GM04503 (cell line): ENCODE measurements at places on chromosomes 4 and X.

GRCh38 chrX:48794340-48794910 lies 7.4 kb upstream of the HDAC6 start:
- DNase-seq = no peak

DNA sequence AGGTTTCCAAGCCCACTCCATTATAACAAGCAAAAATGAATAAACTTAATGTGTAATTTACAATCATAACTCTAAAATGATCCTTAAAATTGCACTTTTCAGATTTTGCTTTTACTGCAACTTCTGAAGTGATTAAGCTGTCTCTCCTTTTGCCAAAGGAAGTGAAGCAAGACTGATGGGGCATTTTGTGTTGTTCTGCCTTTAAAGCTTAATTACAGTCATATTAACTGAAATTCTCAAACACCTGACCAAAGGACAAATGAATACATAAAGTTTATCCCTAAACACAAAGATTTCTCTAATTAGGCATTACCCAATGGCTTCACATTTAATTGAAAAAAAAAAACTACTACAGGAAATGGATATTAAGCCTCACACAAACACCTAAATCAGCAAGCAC lies 101.8 kb downstream of the ATP11C start:
- no peak for DNase-seq

GRCh38 chrX:47539860-47540259 lies 21.1 kb upstream of the ARAF start:
- no peak for DNase-seq

DNA sequence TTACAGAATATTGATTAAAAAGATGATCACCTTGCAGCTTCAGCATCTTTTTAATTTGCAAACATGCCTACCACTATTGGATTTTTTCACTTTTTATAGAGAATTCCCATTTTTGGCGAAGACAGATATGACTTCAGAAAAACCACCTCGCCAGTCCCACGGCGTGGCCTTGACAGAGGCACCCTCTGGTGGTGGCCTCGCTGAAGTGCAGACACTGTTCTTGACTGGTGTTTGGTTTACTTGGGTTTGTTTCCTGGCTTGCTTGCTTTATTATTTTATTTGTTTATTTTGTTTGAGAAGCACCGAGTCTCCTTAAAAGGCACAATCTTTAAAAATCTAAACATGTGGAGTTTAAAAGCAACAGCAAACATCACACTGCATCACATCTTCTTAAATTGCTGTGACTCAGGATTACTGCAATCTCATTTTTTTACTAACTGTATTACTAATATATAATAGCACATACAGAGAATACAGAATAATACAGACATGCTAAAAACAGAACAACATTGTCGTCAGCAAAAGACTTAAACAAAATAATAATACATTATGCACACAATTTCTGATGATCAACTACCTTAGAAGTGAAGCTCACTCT lies 13.1 kb upstream of the AMTN start:
- DNase-seq = no peak

DNA sequence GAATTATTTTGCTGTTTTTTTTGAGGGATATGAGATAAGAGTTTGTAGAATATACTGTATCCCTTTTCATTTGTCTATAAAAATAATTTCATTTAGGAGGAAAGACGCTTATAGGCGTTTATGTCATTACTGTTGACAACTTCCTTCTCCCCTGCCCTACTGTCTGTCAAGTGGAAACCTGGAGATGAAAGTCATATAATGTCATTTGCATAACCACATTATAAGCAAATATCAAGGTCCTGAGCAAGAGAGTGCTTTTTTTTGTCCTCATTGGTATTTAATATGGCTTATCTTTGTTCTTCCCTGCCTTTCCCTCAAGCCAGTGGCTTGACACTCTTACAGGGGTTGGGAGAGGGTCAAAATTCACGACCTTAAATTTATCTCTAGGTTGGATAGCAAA lies 55.8 kb downstream of the LRP2BP start:
- no peak for DNase-seq

GRCh38 chr4:6278801-6279197 lies 9.1 kb downstream of the WFS1 start:
- DNase-seq = no peak

- no peak for DNase-seq
These were observed 25.3 kb downstream of the SULT1B1 start for GRCh38 chr4:69735119-69735518.

DNA sequence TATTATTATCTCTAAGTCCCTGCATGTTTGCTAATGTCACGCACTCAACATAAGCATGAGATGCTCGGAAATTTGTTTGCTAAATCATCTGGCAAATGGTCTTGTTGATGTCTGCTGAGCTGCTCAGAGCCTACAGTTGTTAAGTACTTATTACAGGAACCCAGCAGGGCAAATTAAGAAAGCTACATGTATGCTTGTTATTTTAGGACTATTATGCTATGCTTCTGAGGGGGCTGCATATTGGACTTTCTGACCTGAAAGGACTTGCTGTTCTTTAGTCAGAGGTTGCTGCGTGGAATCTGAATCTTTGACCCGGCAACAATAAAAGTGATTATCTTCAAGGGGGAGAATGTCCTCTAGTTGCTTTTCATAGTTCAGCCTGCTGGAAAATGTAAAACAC lies 36.3 kb upstream of the TENM3 start:
- DNase-seq = no peak

- no peak for DNase-seq
These were observed 140.3 kb upstream of the PAK3 start for GRCh38 chrX:110955706-110956105.

DNA sequence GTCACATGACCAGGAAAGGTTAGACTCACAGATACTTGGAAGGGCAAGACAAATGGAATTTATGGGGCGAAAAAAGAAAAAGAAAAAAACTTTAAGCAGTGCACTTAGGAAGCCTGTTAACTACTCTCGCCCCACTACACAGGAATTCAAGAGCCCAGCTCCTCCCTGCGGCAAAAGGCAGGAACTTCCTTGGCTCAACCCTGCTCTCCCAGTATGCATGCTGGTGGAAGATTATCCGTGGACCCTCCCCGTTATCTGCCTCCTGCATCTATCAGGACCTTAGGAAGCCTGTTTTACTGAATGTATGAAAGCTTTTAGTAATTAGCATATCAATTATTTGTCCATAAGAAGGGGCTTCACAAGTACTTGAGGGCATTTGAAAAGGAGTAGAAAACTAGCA lies 40.1 kb upstream of the RPA4 start:
- no peak for DNase-seq

GRCh38 chr4:186021461-186022167 lies 47.3 kb upstream of the TLR3 start:
- no peak for DNase-seq

- no peak for DNase-seq
These were observed 54.6 kb upstream of the GPR78 start for GRCh38 chr4:8525383-8526120.

- DNase-seq = no peak
These were observed 1133.8 kb upstream of the PCDH10 start for GRCh38 chr4:132015321-132015720.

GRCh38 chrX:6134255-6134654 lies 94.4 kb downstream of the NLGN4X start:
- no peak for DNase-seq

- DNase-seq = no peak
These were observed 67.8 kb downstream of the NAA11 start for GRCh38 chr4:79257953-79258613.

- no peak for DNase-seq
These were observed 72.5 kb upstream of the KCNIP4 start for GRCh38 chr4:22021106-22021505.

- no peak for DNase-seq
These were observed 6.8 kb upstream of the ANOS1 start for GRCh38 chrX:8738588-8739189.

GRCh38 chr4:26039639-26040359 lies 125.8 kb downstream of the SMIM20 start:
- DNase-seq = no peak
